ENCODE measurements at places on chromosomes 1 and 21. TPM values are rescaled to one million over a fixed set of nuclear protein-coding genes. Genes with fewer than 3 reads are reported as not detected.

DNA sequence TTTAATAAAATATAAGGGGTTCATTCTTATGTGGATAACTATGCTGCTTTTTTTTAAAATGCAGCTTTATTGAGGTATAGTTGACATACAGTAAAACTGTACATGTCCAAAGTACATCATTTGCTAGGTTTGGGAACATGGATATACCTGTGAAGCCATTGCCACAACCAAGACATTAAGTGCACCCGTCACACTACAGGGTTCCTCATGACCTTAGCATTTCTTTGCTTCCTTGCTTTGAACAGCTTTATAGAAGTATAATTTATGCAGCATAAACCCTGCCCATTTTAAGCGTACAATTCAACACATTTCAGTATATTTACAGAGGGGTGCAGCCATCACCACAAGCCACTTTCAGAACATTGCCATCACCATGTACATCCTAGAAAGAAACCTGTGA lies 26.3 kb downstream of the FHAD1 start:
- H3K27ac ChIP-seq = no peak overlapping the region
- no peak overlapping the region for H3K4me3 ChIP-seq
- H3K27me3 ChIP-seq = no peaks in the 10 kb centered on the region
- no peaks in the 10 kb centered on the region for H3K36me3 ChIP-seq
- no peak for DNase-seq

Gene CFHR2
- total RNA-seq = not detected

GRCh38 chr1:24045771-24046170 lies 65.6 kb upstream of the SRSF10 start:
- H3K4me1 ChIP-seq = no peaks in the 10 kb centered on the region
- no peak overlapping the region for H3K4me3 ChIP-seq
- no peaks in the 10 kb centered on the region for H3K27me3 ChIP-seq
- no peak for DNase-seq
- peak overlapping the region; percentile 4 for H3K27ac ChIP-seq

Gene ATXN7L2
- total RNA-seq = 4.1 TPM

- H3K27me3 ChIP-seq = no peaks in the 10 kb centered on the region
- peak overlapping the region; percentile 7 for H3K4me3 ChIP-seq
- peak overlapping the region; percentile 23 for H3K27ac ChIP-seq
- no peaks in the 10 kb centered on the region for H3K4me1 ChIP-seq
- no peak for DNase-seq
These were observed 11.2 kb upstream of the HMGCS2 start for GRCh38 chr1:119779869-119780356.

Gene GPR52
- total RNA-seq = 2.3 TPM

Gene DENND1B
- 54.7 TPM for total RNA-seq

DNA sequence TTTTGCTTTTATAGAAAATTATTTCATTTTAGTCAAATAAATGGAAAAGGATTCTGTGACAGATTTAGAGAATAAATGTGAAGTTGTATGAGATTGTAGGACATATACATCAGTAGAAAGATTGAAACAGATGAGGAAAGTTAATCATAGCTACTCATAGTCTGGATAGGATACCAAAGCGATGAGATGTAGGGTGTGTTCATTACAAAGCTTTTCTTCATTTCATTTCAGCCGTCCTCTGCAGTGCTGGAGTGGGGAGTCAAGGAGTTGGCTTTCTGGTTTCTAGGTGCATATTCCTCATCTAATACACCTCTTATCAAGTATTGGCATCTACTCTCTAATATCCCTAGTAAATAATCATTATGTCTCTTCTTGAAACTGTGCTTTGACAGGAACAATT lies 149.5 kb upstream of the NEGR1 start:
- H3K36me3 ChIP-seq = no peaks in the 10 kb centered on the region
- no peaks in the 10 kb centered on the region for H3K27me3 ChIP-seq
- no peaks in the 10 kb centered on the region for H3K4me1 ChIP-seq
- no peak overlapping the region for H3K4me3 ChIP-seq

DNA sequence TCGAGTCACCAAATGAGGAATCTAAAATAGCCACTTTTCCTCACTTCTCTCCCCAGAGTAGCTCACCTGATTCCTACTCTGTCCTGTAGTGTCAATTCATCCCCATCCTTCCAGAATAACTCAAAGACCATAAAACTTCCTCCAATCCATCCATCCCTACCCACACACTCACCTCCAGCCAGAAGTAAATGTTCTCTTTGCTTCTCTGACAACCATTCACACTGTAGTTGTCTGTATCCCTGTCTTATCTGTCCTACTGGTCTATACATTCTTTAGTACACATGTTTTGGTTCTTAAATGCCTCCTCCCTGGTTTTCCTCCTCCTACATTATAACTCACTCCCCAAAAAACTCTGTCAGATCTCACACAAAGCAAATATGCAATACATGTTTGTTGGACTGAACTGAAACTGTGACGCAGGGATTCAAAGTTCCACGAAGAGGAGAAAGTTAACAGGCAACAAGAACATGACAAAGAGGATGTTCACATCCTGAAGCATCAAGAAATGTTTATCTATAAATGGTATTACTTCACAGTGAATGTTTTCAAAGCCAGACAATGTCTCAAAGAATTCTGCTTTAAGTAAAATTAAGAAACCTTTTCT lies 11.0 kb downstream of the TP53BP2 start:
- no peak for DNase-seq
- no peak overlapping the region for H3K4me3 ChIP-seq
- H3K36me3 ChIP-seq = no peaks in the 10 kb centered on the region
- peak overlapping the region; percentile 17 for H3K27ac ChIP-seq

Gene PTPRU
- 33.1 TPM for total RNA-seq

DNA sequence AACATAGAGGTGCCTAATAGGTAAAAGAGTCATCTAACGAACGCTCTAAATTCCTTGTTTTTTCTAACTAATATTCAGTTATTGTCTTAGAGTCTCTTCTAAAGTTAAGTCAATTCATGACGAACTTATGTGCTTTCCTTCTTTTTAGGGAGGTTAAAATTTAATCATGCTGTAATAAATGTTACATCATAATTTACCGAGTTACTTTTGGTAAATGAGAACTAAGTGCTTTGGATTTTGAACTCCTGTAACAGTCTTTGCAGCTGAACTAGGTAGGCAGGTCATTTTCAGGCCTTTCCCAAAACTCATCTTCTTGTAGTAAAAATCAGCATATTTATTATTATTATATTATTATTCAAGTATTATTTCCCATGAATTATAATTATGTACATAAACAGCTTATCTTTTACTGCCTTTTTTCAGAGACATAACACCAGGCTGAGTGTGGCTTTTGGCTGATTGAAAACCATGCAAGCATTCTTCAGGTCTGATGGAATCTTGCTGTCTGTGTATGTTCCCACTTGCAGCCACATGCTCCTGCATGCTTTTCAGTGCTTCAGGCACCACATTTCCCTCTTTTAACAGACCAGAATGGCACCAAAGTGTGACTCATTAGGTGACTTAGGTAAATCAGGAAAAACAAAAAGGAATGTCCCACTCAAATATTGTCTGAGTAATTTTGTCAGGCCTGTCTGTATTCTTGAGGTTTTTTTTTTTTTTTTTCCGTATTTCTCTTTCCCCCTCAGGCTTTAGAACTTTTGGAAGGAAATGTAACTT lies 81.0 kb upstream of the CD55 start:
- no peaks in the 10 kb centered on the region for H3K27me3 ChIP-seq
- no peak overlapping the region for H3K4me3 ChIP-seq
- H3K4me1 ChIP-seq = peaks cover 4% of the 10 kb centered on the region
- DNase-seq = no peak

DNA sequence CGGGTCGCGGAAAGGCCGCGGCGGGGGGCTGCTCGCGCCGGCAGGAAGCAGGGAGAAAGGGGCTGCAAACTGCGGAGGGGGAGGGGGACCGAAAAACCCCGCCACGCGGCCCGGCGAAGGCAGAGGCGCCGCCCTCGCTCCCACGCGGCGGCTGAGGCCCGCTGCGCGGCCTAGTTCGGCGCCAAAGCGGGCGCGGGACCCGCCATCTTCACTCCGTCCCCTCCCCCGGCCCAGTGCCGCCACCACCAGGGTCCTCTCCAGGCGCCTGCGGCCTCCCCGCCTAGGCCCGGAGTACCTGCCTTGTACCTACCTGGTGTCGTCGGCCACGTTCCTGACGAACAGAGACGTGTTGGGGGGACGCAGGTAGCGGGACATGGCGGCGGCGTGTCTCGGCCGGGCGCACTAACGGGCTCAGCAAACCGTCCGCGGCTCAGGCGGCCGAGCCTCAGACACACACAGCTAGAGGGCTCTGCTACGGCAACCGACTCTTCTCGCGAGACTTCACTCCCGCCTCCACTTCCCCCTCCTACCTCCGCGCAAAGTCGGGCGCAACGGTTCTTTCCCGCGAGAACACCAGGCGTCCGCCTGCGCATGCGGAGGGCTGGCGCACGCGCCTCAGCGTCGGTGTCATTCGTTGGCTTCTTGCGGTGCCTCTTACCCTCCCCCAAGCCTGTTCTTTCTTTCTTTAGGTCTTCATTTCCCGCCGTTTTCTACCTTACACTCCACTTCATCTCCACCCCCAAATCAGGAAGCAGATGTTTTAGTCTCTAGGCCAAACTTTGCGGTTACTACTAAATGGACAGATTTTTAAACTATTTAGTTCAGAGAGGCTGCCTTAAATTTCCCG lies at the start of gene SRSF10:
SRSF10 (minus strand) TSS at position 447 of the 847 bp plus-strand sequence; CDS start at position 375, 72 bp downstream.
- peaks cover 31% of the 10 kb centered on the region for H3K4me1 ChIP-seq
- peak within 1 kb of the TSS; percentile 99 for H3K27ac ChIP-seq
- DNase-seq = peak; percentile 97
- H3K36me3 ChIP-seq = no peaks in the 10 kb centered on the region
- H3K27me3 ChIP-seq = no peaks in the 10 kb centered on the region
- H3K4me3 ChIP-seq = peak within 1 kb of the TSS; percentile 94

DNA sequence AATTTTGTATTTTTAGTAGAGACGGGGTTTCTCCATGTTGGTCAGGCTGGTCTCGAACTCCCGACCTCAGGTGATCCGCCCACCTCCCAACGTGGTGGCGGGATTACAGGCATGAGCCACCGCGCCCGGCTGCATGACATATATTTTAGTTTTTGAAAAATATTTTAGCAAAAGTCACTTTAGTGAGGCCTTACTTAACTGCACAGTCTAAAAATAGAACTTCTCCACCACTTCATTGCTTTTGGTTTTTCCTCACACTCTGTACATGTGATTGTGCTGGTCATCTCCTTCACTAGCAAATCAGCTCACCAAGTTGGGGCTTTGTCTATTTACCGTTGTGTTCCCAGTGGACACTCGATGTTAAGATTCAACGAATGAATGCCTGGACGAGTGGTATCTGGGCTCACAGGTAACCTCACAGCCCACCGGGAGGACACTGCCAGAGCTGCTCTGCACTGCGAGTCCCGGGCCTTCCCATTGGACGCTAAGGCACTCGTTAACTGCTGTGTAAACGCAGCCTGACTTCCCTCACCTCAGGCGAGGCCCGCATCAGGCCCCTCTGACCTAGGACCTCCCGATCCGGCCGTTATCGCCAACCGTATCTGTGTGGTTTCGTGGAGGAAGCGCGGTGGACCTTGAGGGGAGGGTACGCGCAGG lies 14.0 kb upstream of the ZNF692 start:
- no peak for DNase-seq
- H3K27me3 ChIP-seq = no peaks in the 10 kb centered on the region
- peak overlapping the region; percentile 97 for H3K27ac ChIP-seq

Gene SPRR2G
- not detected for total RNA-seq

GRCh38 chr1:17207966-17208418 lies 3.1 kb downstream of the PADI1 start:
- H3K27me3 ChIP-seq = no peaks in the 10 kb centered on the region
- DNase-seq = no peak
- no peak overlapping the region for H3K4me3 ChIP-seq
- H3K36me3 ChIP-seq = no peaks in the 10 kb centered on the region

DNA sequence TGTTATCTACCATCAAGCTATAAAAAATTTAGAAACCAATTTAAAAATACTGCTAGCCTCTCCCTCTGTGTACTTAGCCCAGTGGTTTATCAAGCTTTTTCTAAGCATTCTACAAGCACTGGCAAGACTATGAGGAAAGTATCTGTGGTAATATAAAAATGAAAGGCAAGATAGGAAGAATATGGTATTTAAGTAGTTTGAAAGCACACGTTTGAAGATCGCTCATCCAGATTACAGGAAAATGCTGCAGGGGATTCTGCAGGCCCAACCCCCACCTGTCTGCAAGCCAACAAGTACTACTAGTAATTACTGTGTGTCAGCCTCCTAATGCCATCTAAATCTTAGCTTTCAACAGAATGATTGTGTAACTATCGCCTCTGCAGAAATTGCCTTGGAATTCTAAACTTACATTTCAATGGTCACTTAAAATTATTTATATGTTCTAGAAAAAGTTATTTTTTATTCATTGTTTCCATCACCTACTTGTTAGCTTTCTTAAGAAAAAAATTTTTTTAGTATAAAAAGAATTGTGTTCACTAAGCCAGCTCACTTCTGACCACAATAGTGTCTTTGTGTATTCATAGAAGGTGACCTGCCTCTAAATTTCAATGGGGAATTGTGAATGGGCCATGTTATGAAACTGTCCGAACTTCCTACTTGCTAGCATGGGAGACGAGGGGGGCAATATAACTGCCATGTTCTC lies 8.5 kb downstream of the ERRFI1 start:
- H3K4me1 ChIP-seq = peaks cover 7% of the 10 kb centered on the region
- no peaks in the 10 kb centered on the region for H3K27me3 ChIP-seq
- peak; percentile 60 for DNase-seq
- peak overlapping the region; percentile 60 for H3K27ac ChIP-seq
- H3K4me3 ChIP-seq = peak overlapping the region; percentile 4
- no peaks in the 10 kb centered on the region for H3K36me3 ChIP-seq

DNA sequence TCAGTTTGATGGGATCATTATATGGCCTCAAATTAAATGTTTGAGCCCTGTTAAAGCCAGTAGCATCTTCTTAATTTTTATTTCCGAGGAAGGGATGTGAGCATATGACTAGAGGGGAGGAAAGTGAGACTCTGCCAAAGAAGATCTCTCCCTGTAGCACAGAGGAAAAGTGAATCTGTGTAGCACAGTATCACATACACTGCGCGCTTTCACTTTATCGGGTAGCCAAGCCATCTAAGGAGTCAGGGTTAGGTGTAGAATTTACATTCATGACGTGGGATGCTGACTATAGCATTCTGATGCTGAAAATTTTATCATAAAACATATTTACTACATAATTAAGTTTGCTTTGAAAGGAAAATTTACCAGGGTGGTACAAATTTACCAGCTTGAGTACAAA lies 24.0 kb downstream of the LRRC8D start:
- no peak for DNase-seq
- H3K36me3 ChIP-seq = no peaks in the 10 kb centered on the region
- H3K4me1 ChIP-seq = no peaks in the 10 kb centered on the region
- no peak overlapping the region for H3K27ac ChIP-seq
- H3K4me3 ChIP-seq = no peak overlapping the region

Measured in breast epithelium (tissue), 4 donors.